Endothelial cell (in vitro differentiated cells): ENCODE measurements at places on chromosomes 12 and 14.

GRCh38 chr14:32677129-32677780, 261.4 kb upstream of the NPAS3 start:
- no peak for DNase-seq

DNA sequence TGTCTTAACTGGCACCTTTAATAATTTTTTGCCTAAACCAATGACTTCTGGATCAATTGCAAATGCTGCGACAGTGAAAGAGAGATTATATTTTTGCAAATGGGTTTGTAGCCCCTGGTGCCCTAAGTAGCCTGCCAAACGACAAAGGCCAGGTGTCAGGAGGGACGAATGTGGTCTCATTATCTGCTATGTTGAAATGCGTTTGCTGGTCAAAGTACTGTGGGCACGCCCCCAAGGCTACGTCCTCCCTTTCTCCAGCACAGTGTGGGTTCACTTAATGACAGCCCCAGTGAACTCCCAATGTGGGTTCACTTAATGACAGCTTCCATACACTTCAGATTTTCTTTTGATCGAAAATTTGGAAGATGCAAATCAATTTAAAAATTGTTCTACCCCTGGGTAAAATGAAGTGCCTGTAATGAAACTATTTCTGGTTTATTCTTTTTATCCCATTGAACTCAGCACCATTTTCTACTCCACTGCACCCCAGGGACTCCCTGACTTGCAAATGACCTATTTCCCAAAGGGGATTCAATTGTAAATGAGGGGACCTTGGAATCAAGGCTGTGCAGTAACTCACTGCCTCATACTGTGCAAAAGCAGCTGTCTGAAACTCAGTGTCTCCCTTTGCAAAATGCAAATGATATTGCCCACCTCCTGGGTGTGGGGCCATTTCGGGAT, 1.4 kb downstream of the SERPINA11 start:
- no peak for DNase-seq

GRCh38 chr12:124495194-124495983, 72.0 kb downstream of the NCOR2 start:
- DNase-seq: no peak

- DNase-seq: no peak
These were observed 61.2 kb upstream of the SRSF5 start for GRCh38 chr14:69705706-69706105.

DNA sequence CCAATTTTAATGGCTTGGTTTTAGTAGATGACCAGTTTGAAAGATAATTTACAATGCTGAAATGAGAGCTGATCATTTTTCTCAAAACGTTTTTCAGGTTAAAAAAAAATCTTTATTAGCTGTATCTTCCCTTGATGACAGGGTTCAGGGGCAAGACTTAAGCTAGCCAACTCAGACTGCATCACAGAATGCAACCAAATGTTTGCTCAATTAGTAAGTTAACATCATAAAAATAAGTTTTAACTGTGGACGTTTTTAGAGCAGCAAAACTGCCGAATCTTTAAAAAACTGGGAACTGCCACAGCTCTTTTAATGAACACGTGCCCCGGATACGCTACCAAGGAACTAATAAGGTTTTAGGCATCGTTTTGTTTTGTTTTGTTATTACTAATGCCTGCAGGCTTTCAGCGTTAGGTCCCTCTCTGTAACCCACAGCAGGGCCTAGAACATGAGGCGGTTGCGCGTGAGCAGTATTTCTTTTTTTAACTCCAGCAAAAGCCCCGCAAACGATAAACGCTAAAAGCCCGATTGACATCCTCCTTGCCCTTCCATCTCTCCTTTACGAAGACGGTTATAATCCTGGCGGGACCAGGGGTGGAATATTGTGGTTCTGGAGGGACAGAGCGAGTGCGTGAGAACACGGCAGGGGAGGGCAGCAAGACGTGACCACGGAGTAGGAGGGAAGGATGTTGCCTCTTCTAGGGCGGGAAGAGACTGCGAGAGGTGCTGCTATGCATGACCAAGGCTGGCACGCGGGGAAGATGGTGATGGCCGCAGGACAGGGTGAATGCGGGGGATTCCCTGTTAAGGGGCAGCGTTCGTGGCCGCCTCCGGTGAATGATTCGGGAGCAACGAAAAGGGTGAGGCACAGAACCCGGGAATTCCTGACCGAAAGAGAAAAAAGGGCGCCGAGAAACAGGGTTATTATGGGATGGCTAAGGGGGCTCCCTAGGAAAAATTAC, 652 bp downstream of the SUPT16H start:
- peak; percentile 42 for DNase-seq

- DNase-seq: no peak
These were observed 19.4 kb upstream of the P2RX4 start for GRCh38 chr12:121190523-121191031.

DNA sequence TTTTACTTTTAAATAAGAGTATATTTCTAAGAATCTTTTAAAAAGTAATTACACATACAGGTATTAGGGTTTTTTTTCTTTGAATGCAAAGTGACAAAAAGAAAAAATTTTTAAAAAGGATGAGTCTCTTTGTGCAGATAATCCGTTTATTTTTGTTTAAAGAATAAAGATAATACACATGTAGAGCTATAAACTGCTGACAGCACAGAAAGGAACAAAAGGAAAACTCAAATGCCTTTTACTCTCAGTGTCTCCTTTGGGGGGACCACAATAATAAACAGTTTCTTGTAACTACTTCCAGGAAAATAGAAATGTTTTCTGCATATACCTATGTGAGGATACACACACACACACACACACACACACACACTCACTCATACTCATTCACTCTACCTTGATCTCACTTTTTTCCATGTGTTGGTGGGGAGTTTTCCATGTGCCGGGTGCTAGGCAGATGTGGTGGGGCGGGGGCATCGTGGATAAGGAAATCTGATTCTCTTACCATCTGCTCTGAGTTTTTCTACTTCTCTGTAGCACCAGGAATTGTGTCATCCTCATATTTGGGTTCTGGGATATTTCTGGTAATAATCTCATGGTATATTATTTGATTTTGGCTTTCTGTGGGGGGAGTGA, 58.1 kb downstream of the KCTD10 start:
- no peak for DNase-seq

GRCh38 chr12:42789808-42790760, 200.5 kb upstream of the PRICKLE1 start:
- no peak for DNase-seq

- no peak for DNase-seq
These were observed 83.4 kb downstream of the NAV3 start for GRCh38 chr12:77914081-77914488.

GRCh38 chr12:2291182-2291832, 238.5 kb downstream of the CACNA1C start:
- DNase-seq: peak; percentile 64

GRCh38 chr14:36835128-36835527, 173.5 kb downstream of the PAX9 start:
- DNase-seq: no peak

GRCh38 chr12:124592481-124593160, 25.2 kb upstream of the NCOR2 start:
- DNase-seq: no peak

DNA sequence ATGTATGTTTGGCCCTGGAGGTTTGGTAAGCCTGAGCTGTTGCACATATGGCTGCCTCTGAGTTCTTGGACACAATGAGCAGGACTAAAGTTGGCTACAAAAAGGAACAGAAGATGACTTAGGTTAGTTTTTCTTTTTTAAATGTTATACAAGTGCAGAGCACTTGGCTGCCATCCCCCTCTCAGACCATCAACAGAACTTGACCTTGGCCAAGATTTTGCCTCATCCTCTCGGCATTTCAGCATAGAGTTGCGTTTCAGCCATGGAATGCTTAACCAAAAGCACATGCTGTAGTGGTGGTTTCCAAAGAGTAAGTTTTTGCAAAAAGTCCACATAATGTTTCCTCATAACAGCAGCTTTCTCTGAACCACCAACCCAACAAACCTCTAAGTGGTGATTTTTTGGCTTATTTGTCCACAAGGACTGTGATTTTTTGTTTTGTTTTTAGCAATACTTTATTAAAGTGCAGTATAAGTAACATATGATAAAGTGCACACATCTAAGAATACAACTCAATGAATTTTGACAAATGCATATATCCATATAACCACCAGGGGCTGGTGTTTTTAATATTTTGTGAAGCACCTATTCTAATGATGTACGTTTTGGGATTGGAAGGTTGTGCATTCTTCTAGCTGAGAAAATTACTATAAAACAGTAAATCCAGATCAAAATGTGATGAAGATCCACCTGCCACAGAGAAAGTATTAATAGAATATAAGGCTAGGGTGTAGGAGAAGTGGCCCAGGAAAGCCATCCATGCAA, 12.1 kb upstream of the GALNT16 start:
- no peak for DNase-seq

- DNase-seq: no peak
These were observed 18.4 kb downstream of the TMPO start for GRCh38 chr12:98533723-98534251.

DNA sequence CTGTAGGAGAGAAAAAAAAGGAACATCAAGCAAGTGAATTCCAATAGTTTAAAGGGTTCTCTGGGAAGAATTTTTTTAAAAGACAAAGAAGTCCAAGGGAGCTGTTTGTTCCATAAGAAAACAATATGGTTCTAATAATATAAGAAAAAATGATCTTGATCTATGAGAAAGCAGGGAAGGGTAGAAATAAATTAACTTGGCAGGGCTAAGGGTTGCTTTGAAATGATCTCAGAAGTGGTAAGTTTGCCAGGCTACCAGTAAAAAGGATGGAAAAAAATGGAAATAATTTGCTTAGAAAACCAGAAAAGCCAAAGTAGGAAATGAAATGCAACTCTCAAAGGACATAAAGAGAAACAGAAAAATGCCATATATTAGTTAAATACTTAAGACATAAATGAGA, 41.7 kb upstream of the EMP1 start:
- no peak for DNase-seq

- no peak for DNase-seq
These were observed 9.2 kb downstream of the GLIPR1 start for GRCh38 chr12:75489613-75490210.

DNA sequence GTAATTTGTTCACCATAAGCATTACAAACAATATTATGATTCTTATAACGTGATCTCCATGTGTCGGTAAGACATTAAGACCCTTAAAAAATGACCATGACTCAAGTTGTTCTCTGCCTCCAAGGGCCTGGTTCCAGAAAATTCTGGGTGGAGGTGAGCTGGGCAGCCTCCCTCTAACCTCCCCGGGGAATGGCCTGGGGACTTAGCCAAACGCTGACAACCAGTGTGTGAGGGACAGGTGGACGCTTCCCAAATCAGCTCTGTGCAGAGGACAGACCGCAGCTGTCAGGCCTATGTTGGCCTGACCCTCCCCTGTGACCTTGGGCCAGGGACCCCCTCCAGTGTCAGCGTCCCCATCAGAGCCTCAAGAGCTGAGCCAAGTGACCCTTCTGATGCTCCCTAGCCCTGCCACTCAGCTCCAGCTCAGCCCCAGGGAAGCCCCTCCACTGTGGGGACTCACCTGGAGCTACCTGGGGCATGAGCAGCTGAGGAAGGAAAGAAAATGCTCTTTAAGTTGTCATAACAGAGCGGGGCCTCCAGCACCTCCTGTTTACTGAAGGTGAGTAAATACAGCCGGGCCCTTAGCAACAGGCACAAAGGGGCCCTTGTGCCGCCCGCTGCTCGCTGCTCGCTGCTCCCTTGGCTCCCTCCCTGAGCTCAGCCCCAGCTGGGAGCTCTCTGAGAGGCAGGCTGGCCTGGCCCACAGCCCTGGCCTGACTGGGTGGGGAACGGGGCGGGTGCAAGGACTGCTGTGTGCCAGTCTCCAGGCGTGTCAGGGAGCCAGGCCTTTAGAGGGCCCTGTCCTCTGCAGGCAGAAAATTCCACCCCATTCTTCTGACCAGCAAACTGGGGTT, 116.6 kb downstream of the CALM1 start:
- peak; percentile 41 for DNase-seq

- no peak for DNase-seq
These were observed 15.9 kb upstream of the FZD10 start for GRCh38 chr12:130146176-130146931.

DNA sequence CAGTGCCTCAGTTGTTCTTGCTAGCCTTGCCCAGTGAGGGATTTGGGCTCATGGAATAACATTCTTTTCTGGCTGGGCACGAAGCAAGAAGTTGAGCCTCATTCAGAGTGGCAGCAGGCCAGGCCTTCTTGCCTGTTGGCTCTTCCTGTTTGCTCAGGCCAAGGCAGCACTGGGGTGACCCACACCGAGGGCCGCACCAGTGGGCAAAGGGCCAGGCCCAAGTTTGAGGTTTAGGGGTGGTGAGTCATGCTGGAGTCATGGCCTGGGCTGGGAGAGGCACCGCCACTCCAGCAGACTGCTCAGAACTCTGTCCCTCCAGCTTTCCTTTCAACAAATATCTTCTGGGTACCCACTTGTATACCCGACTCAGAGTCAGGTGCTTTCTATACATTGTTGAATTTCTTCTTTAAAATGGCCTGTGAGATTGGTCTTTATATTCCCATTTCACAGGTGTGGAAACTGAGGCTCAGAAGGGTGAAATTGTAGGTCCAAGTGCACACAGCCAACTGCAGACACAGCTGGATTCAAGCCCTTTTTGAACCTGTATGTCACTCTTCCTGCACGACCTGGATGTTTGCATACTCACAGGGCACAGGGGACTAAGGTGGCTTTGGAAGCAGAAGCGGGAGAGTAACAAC, 279.4 kb downstream of the FOXN3 start:
- DNase-seq: no peak

GRCh38 chr14:87944987-87945604, 47.9 kb downstream of the GALC start:
- no peak for DNase-seq

GRCh38 chr14:105490572-105491365, at the start of gene TEDC1:
Gene TEDC1 (plus strand): TSS chr14:105491246. CDS start chr14:105491376, 130 bp downstream.
- peak; percentile 99 for DNase-seq

DNA sequence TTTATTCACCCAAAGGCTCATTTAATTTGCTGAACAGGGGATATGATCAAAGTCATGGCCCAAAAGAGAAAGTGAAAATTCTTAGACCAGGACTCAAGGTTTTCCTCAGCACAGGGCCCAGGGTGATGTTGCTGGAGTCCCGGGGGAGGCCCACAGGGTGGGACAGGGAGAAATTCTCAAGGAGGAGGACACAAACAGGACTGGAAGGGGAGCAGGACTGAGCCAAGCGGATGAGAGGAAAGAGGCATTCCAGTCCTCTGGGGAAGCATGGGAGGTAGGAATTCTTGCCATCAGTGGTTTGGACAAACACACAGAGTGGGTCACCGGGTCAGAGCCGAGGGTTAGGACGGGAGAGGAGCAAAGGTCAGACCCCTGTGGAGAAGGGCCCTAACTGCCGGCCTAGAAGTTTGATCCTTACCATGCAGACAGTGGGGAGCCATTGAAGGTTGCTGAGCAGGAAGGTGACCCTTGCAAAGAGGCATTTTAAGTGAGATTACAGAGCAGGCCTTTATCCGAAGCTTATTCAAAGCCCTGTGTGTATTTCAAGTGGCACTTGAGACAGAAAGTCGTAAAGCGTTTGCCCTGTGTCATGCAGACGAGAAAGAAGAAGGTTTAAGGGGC, 68.4 kb upstream of the PTGR2 start:
- DNase-seq: no peak

GRCh38 chr12:114266536-114266935, 139.4 kb downstream of the TBX5 start:
- DNase-seq: no peak
